ENCODE measurements at places on chromosomes 4 and X. TPM values are rescaled to one million over a fixed set of nuclear protein-coding genes. Genes with fewer than 3 reads are reported as not detected.

CFAP99 gene
- 0.35 TPM for total RNA-seq

INTU gene
- total RNA-seq: 10.7 TPM

CCSER1 gene
- 0.57 TPM for total RNA-seq

PAGE2 gene
- total RNA-seq: not detected

AREG gene
- total RNA-seq: 0.24 TPM

CORIN gene
- total RNA-seq: 0.39 TPM

XK gene
- 0.85 TPM for total RNA-seq

MAP7D2 gene
- total RNA-seq: 2.4 TPM

MAGEA8 gene
- total RNA-seq: not detected

SH3RF1 gene
- 15.3 TPM for total RNA-seq

MORC4 gene
- 4.3 TPM for total RNA-seq

CENPE gene
- total RNA-seq: 34.4 TPM

STK32B gene
- 1.0 TPM for total RNA-seq

ATRX gene
- total RNA-seq: 81.3 TPM

GRCh38 chrX:153377727-153378126 lies 23.4 kb downstream of the PNMA6E start:
- no peak for DNase-seq

DNA sequence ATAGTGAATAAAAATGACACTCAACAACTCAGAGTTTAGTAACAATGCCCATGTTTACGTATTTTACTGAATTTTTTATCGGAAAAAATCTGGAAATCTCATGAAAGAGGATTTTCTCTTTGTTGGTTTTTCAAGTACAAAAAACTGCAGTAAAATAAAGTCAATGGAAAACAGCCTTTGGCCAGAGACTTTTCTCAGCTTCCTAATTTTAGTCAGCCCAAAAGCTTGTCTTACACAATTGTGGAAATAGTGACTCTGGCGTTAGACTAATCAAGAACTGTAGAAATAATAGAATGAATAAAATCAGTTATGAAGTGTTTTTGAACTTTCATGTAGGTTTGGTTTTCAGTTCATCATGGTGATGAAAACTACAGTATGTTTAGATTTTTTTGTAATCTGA lies 234.7 kb downstream of the DKK2 start:
- DNase-seq: no peak

- DNase-seq: no peak
Observed at GRCh38 chrX:101429934-101430333, 21.9 kb downstream of the HNRNPH2 start.

- DNase-seq: no peak
Observed at GRCh38 chr4:139763205-139763604, 97.6 kb downstream of the MGST2 start.

- no peak for DNase-seq
Observed at GRCh38 chr4:91830681-91831395, 472.9 kb upstream of the GRID2 start.

GRCh38 chr4:98568941-98569663 lies 89.3 kb downstream of the TSPAN5 start:
- no peak for DNase-seq

DNA sequence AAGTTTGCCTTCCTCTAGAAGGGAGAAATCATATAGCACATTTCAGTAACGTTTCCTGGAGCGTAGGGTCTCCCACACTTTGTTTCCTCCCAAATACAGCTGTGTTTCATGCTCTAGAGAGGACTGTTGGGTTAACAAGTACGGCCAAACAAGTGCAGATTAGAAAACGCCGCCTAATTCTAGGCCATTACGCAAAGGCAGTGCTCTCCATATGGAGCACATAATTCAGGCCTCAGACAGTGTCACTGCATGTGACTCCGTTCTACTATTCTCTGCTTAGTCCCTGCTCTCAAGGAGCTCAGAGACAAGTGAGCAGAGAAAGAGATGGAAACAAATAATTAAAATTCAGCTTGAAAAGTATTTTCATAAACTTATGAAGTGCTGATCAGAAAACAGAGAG lies 11.6 kb downstream of the ZNF827 start:
- DNase-seq: no peak

DNA sequence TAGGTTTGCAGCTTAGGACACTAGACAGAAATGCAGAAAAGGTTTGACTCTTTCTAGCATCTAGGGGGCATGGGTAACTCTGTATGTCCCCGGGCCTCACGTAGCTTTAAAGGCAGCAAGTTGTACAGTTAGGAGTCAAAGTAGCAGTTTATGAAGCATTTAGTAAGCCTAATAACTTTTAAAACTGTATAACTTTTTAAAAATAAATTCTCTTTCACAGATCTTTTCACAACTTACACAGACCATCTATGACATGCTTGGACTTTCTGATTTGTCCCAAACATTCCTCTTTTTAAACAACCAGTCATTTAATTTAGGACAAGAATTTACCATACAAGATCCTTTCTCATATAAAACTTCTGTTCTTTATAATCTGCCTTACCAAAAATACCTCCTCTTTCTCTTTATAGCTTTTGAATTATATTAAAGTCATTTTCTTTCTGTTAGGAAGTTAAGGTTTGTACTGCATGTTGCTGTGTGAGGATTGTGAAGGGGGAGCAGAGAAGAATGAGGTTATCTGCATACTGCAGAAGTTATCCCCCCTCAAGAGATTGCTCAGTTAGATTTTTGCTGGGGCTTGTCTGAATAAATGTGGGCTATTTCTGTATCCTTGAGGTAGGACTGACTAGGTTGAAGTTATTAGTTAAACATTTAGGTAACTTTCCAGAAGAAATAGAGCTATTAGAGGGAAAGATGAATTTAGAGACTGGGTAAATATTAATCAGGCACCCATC lies 94.3 kb downstream of the CPE start:
- no peak for DNase-seq

DNA sequence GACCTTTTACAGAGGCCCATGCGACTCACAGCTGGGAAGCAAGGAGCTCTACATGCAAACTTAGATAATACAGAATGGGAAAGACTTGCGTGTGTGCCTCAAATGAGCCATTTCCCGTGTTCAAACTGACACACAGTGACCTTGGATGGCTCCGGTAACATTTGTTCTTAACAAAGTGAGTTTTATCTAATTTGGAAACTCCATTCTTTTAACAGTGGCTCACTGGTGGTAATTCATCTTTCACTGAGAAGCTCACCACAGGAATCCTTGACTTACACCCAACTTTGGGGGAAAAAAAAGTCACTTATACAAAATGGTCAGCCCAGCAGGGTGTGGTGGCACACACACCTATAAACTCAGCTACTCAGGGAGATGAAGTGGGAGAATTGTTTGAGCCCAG lies 190.6 kb downstream of the LDB2 start:
- DNase-seq: no peak

DNA sequence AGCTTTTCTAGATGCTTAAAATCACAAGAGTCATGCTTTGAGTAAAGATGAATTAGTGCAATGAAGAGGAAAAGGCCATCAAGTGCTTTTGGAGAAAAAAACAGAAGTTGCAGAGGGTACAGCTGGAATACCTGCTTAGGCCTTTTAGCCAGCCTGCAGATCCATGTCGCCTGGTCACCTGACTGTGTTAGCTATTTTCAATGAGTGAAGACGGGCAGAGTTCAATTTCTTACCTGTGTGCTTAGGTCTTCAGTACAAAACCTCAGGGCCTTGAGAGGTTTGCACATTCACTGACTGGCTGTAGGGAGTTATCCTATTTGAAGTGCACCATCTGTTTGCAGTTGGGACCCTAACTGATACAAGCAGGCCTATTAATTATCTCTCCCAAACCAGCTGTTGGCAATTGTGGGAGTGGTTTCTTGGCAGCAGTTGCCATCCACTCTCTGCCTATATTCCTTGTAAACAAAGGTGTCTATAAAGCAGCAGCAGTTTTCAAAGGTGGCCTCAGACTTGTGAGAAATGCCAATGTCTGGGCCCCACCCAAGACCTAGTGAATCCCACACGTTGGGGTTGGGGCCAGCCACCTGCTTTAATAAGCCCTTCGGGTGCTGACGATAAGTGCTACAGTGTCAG lies 16.3 kb upstream of the FAT1 start:
- DNase-seq: no peak

DNA sequence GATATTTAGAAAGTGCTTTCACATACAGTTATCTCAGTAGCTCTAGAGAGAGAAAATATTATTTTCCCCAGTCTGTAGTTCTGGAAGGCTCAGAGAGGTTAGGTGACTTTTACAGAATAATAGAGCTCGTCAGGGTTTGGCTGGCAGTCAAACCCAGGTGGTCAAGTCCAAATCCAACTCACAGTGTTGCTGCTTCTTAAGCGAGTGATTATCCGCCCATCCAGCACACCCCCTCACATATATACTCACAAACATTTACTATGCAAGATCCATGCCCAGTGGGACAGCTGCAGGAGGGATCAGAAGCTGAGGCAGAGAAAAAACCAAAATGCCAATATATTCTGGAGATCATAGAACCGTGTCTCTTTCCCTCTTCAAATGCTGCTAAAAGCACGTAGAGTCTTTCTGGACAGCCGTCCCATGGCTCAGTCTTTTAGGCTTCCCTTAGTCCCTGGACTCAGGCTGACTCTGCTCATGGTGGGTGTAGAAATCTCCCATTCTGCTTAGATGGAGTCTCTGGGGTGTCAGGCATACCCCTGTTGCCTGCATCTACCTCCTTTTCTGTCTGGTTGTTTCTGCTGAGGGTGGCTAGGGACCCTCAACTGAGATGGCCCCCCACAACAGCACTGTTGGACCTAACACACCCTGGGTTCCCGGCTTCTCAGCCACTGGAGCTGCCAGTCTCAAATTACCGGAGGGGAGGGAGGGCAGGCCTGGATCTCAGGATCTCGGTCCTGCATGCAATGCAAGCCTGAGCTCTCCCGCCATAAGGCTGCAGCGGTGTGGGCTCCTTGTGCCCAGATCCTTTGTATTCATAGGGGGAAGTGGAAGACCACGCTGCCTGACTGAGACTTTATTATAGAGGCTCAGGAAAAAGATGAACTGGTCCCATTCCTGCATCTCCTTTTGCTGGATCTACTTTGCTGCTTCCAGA lies at the start of gene CHRNA9:
TSS of gene CHRNA9 (plus strand) at position 743 of the 934 bp plus-strand sequence. CDS start at position 878, 135 bp downstream.
- DNase-seq: peak; percentile 67

- DNase-seq: no peak
Observed at GRCh38 chr4:140351093-140352075, 22.1 kb upstream of the SCOC start.

- DNase-seq: no peak
Observed at GRCh38 chrX:107766470-107767150, 9.0 kb downstream of the TSC22D3 start.

GRCh38 chr4:62275470-62275869 lies 1075.3 kb downstream of the ADGRL3 start:
- no peak for DNase-seq

DNA sequence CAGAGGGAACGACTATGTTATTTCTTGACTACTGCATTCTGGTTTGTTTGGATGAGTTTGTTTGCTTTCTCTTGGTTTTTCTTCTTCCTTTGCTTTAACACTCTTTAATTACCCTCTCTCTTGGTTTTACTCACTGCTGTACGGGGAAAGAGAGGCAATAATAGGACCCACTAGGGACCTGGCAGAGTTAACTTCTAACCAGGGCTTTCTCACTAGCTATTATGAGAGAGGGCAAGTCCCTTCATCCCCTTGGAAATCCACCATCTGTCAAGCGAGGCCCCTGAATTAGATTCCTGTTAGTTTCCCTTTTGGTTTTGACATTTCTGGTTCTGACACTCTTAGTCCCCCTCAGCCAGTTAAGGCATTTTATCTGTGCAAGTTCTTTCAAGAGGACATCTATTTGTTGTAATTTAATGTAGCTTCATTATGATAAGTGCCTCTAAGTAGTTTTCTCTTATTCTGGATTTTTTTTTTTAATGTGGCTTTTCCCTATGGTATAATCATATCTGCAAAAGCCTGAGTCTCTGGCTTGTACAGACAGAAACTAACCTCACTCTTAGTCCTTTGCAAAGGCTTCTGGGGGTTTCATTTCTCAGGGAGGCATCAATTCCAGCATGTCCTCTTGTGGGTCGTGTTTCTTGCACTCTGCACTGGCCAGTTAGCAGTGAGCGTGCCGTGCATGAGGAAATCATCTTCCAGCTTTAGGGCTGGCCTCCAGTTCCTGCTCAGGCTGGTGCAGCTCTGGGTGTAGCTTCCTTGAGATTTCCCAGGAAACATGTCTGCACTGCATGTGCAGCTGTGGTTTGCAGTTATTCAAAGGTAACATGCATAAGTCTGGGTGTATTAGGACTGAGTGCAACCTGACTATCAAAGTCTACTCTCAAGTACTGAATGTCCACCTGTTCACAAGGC lies 221.3 kb downstream of the STIM2 start:
- no peak for DNase-seq

DNA sequence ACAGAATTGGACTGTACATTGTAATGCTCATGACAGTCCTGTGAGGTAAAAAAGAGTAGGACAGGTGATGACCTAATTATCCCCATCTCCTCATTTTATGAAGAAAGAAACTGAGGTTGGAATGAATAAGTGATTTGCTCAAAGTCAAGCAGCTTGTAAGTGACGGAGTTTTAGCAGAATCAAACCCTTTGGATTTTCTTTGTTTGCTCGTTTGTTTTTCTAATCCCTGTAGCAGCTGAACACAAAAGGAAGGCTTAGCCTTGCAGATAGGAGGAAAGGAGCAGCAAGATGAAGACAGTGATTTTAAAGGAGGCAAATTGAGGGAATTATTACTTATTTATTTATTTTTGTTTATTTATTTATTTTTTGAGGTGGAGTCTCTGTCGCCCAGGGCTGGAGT lies 528.4 kb upstream of the AMOT start:
- DNase-seq: no peak

GRCh38 chrX:103918050-103918449 lies 44.4 kb upstream of the TMSB15B start:
- DNase-seq: peak; percentile 87

DNA sequence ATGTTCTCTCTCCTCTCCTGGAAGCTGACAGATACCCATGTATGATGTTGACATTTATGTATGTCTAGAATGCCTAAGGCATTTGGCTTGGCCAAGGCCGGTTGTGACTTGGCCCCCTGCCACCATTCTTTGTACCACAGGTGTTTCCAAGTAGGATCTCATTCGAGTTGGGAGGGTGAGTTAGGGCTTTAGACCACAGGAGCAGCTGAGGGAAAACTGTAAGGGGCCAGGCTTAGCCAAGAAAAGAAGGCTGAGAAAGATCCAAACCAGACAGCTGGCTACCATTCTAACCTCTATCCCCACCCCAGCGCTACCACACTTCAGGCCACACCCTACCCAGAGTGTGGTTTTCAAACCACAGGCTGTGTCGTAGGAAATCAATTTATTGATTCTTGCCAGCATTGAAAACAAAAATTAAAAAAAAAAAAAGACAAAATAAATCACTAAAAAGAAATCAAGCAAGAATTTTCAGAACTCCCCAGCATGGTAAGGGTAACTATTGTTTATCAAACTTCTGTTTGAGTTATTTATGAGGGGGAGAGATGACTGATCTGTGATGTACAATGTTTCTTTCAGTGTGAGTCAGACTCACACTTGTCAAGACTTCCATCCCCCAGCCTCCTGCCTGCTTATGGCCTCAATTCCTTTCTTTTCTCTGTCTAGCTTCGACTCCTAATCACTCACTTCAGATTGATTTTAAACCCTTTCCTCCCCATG lies 9.9 kb downstream of the TMSB4X start:
- DNase-seq: no peak

- DNase-seq: peak; percentile 79
Observed at GRCh38 chrX:55839485-55839884, 121.9 kb downstream of the RRAGB start.

GRCh38 chrX:82038793-82039192 lies 836.9 kb downstream of the SH3BGRL start:
- DNase-seq: no peak

Data from H9 (cell line).